Hematopoietic multipotent progenitor cell treated with erythropoietin and hydrocortisone succinate and interleukin-3 and kit ligand, for 4 days (in vitro differentiated cells): ENCODE measurements at places on chromosomes 6 and 20.

GRCh38 chr20:18639501-18639979 lies 51.7 kb downstream of the DTD1 start:
- no peak for DNase-seq

- DNase-seq = no peak
These were observed 16.7 kb downstream of the TRMT11 start for GRCh38 chr6:126002755-126003679.

- DNase-seq = no peak
These were observed 393.2 kb upstream of the SOX4 start for GRCh38 chr6:21200134-21200870.

DNA sequence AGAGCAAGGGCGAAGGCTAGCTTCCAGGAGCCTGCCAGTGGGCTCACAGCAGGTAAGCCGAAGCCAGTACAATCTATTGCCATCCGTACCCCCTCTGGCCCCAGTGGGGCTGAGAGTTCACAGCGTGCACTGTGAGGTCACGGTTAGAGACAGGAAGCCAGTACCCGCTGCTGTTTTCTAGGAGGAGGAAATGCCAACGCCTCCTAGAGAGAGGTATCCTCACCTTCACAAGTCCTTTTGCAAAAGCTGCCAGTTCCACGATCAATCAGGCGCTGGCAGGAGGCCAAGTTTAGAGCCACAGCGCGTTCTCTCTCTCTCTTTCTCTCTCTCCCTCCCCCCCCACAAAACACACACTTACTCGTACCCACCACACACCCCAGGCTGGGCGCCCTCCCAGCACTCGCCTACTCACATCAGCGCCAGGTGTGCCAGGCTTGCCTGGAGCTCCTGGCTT lies 22.5 kb downstream of the COL9A1 start:
- DNase-seq = no peak

- DNase-seq = no peak
These were observed 333.9 kb upstream of the CNR1 start for GRCh38 chr6:88499845-88500699.

DNA sequence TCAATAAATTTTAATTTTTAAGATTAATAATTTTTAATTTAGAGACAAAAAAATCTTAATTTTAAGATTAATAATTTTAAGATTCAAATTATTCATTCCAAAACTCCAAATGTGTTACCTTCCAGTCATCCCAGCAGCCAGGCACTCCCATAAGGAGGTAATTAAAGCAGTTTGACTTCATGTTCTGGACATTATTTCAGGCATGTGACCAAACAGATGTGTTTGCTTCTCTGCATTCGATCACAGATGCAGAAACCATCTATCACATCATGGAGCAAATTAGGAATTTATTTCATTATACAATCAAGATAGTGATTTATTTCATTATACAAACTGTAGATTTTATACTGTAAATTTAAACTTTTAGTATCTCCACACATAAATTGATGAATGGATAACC lies 150.3 kb downstream of the AKAP7 start:
- DNase-seq = no peak

GRCh38 chr6:88374553-88374952 lies 208.4 kb upstream of the CNR1 start:
- DNase-seq = no peak
